ENCODE measurements at places on chromosomes 4 and X.

DNA sequence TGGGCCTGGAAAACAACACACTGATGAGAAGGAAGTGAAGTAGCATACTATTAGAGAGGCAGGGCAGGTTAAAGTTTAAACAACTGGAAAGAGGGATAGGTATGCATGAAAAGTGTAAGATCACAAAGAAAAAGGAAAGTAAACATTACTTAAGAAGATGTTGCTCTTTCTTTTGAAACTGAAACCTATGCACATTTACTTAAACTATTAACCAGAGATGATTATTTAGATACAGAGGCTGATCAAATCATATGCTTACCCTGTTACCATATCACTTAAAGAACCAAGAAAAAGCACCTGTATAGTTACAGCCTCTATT, 37.8 kb downstream of the NAP1L5 start:
- DNase-seq: no peak

DNA sequence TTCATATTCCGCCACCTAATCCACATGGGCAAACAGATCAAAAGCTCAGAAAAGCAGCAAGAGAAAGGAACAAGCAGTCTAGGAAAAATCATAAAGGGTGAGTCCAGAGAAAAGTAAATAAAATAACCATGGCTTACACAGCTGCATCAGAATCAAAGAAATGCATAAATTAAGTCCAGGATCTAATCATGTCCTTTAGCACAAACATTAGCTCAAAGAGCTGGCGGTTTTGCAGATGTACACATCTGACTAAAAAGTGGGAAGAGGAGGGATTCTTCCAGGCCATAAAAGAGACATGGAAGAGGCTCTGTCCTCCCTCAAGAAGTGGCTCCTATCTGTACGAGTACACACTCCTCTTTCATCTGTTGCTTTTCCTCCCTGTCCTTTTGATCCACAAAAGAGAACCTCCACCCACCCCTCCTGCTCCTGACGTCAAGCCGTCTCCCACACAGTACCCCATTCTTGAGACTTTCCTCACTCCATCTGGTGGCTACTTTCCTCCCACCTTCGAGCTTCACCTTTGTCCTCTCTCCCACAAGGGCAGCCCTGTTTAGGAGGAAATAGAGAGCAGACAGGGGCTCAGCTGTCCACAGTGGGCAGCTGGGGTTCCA, 92.5 kb downstream of the RASL11B start:
- DNase-seq: no peak

DNA sequence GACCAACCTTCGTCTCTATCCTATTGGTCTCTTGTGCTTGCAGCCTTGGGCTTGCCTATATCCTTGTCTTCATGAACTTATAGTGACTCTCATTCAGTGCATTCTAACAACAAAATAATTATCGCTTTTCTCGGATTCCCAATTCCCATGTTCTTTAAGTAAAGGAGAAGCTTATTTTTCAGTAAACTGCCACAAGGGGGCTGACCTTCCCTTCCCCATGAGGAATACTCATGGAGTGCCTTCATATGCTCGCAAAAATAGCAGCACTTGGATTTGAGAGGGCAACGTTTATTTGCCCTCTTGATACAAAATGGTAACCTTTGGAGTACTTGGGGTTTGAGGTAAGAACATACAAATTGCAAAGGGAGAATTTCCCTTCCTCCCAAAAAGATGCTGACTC, 183.2 kb upstream of the TENT5D start:
- no peak for DNase-seq

- no peak for DNase-seq
These were observed 2.3 kb downstream of the FBXL5 start for GRCh38 chr4:15652841-15653240.

GRCh38 chrX:41796046-41796445, 72.1 kb downstream of the GPR82 start:
- DNase-seq: no peak
